ENCODE measurements at places on chromosomes 7 and 10.
A peak's percentile ranks its signal among the peaks of the same experiment; 100 is the strongest.

DNA sequence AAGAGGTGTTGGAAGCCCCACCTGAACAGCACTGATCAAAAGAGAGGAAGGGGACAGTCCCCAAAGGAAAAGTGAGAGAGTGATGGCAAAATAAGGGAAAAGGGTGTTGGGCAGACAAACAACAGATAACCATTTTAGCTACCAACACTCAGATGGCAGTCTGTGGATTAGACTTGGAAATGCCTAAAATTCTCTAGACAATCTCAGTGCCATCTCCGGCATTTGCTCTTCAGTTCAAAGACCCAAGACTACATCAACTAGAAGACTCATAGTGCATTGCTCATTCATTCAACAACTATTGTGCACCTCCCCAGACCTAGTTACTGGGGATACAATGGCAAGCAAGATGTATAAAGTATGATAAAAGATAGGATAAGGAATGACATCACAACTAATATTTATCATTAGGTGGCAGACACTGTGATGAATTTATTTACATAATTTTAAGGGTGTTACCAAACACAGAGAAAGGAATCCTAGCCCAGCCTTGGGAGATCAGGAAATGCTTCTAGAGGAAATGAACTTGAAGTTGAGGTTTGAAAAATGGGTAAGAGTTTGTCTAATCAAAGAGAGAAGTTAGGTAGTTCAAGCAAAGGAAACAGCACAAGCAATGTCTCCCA, 109.3 kb upstream of the ARID5B start:
- no peak for DNase-seq

DNA sequence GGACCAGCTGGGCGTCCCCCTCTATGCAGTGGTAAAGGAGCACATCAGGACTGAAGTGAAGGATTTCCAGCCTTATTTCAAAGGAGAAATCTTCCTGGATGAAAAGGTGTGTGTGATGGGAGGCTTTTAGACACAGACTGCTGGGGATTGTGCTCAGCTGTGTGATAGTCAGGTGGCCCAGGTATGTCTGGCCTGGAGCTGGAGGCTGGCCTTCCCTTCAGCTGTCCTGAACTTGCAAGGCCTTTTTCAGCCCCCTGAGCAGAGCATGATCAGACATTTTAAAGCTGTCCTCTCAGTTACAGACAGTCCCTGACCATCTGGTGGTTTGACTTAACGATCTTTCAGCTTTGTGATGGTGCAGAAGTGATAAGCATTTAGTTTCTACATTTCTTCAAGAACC, 17.6 kb downstream of the PRXL2A start:
- DNase-seq = no peak

DNA sequence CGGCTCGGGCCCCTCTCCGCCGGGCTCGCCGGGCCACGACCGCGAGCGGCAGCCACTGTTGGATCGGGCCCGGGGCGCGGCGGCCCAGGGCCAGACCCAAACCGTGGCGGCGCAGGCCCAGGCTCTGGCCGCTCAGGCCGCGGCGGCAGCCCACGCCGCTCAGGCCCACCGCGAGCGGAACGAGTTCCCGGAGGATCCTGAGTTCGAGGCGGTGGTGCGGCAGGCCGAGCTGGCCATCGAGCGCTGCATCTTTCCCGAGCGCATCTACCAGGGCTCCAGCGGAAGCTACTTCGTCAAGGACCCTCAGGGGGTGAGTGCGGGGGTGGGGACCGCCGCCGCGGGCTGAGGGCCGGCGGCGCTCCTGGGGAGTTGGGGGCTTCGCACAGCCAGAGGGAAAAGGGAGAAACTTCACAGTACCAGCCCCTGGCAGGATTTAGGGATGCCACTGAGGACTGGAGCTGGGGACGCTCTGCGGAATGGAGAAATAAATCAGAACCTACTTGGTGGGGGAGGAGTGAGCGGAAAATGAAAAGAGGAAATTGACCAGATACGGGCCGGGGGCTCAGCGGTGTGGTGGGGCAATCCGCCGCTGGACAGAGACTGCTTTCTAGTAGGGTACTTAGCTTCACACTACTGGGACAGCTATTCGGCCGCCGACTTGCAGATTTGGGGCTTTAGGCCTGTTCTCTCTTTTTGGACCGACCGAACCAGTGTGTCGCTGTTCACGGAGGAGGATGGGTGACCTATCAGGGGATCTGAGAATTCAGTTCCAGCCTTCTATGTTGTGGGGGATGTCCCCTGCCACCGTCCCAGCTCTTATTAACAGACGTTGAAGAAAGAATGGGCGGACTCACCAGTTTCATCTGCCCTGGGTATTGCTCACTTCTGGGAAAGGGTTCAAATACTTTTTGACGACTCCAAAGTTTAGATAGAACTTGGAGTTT, 669 bp downstream of the PI4K2A start:
- peak; percentile 23 for DNase-seq

GRCh38 chr7:45239486-45239885, 81.9 kb downstream of the RAMP3 start:
- no peak for DNase-seq
